Activated T-cell treated with anti-CD3 and anti-CD28 coated beads for 24 hours (primary cell): ENCODE measurements at places on chromosomes 5 and 9.

DNA sequence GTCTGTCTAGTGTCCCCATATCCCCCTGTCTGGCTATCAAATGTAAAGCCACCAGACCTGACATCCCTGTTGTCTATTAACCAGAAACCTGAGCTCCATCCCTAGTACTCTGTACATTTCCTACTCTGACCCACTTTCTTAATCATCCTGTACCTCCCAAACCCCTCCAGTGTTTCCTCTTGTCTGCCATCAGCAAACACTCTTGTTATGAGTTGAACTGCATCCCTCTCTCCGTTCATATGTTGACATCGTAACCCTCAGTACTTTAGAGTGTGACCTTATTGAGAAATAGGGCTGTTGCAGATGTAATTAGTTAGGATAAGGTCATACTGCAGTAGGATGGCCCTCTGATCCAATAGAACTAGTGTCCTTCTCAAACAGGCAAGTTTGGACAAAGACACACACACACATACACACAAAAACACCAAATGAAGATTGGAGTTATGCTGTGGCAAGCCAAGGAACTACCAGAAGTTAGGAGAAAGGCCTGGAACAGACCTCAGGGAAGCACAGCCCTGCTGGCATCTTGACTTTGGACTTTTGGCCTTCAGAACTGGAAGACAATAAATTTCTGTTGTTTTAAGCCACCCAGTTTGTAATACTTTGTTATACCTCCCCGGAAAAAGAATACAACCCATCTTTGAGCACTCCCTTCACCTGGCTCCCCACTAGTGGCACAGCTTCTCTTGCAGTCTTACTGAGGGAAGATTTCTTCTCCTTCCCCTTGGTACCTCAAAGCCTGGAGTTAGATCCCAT, 180.0 kb upstream of the PTGER4 start:
- DNase-seq, result no peak

- no peak for DNase-seq
Observed at GRCh38 chr5:114360357-114360756, 1.5 kb upstream of the KCNN2 start.

- DNase-seq, result no peak
Observed at GRCh38 chr5:144304688-144305087, 134.0 kb downstream of the KCTD16 start.

- DNase-seq, result no peak
Observed at GRCh38 chr5:67140413-67140812, 56.2 kb downstream of the CD180 start.

GRCh38 chr5:106241409-106241808, 1429.3 kb downstream of the EFNA5 start:
- DNase-seq, result no peak

GRCh38 chr5:32443541-32444430, 754 bp downstream of the ZFR start:
- DNase-seq, result peak; percentile 28

- no peak for DNase-seq
Observed at GRCh38 chr9:128635266-128636023, 21.2 kb downstream of the DYNC2I2 start.

GRCh38 chr5:97534166-97534565, 351.1 kb upstream of the RIOK2 start:
- DNase-seq, result no peak

DNA sequence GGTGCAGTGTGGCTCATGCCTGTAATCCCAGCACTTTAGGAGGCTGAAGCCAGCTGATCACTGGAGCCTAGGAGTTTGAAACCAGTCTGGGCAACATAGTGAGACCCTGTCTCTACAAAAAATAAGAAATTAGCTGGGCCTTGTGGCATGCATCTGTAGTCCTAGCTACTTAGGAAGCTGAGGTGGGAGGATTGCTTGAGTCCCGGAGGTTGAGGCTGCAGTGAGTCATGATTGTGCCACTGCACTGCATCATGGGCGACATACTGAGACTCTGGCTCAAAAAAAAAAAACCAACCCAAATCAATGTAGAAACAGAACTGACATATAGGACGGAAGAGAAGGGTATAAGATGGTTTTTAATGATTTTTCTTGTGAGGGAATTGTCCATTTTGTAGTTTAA, 27.7 kb downstream of the G3BP1 start:
- DNase-seq, result no peak

DNA sequence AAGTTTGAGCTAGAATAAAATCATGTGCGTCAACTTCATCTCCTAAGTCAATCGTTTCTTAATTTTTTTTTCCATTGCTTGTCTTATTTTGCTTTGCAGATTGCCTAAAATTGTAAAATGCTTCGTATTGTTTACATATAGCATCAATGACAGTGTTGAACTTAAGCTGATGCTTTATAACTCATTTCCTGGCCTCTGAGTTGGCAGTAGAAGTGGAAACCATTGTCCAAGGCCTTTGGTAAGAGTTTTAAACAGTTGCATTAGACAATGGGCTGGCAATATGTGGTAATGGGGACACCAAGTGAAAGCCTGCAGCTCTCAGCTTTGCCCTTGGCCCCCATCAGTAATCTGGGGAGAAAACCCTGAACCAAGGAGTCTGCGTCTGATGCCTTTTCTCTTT, 154.8 kb upstream of the GAS1 start:
- no peak for DNase-seq

GRCh38 chr5:120630550-120630949, 166.4 kb downstream of the PRR16 start:
- DNase-seq, result no peak
